ENCODE measurements at places on chromosomes 7 and 10. TPM values are rescaled to one million over a fixed set of nuclear protein-coding genes. Genes with fewer than 3 reads are reported as not detected.
A peak's percentile ranks its signal among the peaks of the same experiment; 100 is the strongest.

The TSPAN12 gene
- not detected for total RNA-seq

The GPR26 gene
- total RNA-seq = not detected

The LIPM gene
- not detected for total RNA-seq

The DLX5 gene
- total RNA-seq = not detected

The GOLGA7B gene
- 10.4 TPM for total RNA-seq

The TRPV5 gene
- total RNA-seq = not detected

The PCDH15 gene
- total RNA-seq = not detected

The UBTD1 gene
- 1.1 TPM for total RNA-seq

The MMP21 gene
- not detected for total RNA-seq

The PTTG1IP2 gene
- total RNA-seq = not detected

The HKDC1 gene
- total RNA-seq = 1.4 TPM

The CALCR gene
- total RNA-seq = not detected

The SUN3 gene
- 0.97 TPM for total RNA-seq

The SPDYE11 gene
- total RNA-seq = not detected

DNA sequence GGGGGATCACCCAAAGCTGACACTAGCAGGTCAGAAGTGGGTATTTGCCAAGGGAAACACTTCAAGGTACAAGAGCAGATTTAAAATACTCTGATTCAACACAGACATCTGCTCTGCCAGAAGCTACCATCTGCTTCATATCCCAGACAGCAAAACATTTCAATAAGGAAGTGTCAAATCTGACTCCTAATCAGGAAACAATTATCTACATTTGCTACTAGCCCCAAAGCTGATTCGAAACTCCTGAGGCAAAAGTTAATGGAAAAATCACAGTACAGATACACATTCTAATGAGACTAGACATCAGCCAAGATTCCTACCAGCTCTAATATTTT, 48.9 kb downstream of the PARD3 start:
- no peak for DNase-seq

DNA sequence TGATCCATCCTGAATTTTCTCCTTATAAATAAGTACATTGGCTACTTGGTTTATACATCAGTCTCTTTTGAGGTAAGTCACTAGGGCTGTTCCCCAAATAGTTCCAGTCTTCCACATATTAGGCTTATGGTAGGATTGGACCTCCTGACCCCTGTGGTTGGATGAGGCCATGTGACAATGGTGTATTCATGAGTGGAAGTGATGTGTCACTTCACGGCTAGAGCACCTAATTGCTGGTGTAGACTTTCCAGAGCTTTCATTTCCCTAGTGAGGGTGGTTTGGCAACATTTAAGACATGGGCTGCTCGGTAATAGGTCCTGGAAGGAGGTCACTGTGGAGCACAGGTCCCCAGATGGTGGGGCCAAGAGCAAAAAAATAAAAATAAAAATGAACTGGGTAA, 141.2 kb upstream of the ABCB5 start:
- DNase-seq = no peak

- no peak for DNase-seq
These were observed 60.7 kb downstream of the ZMIZ1 start for GRCh38 chr10:79129361-79129997.

- DNase-seq = no peak
These were observed 1142.3 kb upstream of the CELF2 start for GRCh38 chr10:9875353-9875752.

DNA sequence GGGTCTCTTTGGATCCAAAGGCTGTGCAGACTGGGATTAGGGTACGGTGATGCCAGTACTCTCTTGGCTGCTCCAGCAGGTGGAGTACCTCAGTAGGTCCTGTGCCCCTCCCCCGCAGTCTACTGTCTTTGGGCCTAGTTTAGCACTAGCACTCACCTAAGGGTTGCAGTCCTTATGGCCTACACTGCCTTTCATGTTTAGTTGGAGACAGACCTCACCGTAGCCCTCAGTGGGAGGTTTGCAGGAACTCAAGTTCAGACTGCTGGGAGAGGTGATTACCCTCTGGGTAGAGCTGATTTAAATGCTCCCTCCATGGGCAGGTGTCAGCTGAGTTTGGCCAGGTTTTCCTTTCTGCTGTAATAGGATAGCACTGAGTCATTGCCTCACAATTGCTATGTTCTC, 210.8 kb upstream of the TMEM196 start:
- DNase-seq = no peak

GRCh38 chr10:78550090-78550489, 516.4 kb downstream of the RPS24 start:
- DNase-seq = no peak

DNA sequence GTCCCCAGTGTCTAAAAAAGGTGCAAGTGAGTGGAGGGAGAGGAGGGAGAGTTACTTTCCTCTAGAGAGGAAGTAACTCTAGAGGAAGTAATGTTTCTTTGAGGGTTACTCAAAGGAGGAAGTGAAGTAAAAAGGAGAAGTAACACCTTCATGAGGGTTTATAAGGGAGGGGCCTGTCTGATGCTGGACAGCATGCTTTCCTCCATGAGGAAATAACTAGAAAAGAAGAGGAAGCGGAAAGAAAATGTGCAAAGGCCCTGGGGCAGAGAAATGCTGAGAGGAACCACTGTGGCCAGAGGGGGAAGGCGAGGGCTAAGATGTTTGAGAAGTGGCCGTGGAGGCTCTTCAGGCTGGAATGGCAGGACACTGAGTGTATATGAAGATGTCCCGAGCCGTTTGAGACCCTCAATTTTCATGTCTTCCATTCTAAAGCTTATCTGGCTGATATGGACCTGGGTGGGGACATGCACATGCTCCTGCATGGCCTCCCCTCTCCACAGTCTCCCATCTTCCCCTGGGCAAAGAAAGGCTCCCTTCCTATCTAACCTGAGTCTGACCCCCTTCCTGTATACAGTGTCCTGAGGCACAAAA, 3.4 kb upstream of the SLC18A2 start:
- no peak for DNase-seq

GRCh38 chr7:159091480-159092475, 52.9 kb downstream of the VIPR2 start:
- no peak for DNase-seq

DNA sequence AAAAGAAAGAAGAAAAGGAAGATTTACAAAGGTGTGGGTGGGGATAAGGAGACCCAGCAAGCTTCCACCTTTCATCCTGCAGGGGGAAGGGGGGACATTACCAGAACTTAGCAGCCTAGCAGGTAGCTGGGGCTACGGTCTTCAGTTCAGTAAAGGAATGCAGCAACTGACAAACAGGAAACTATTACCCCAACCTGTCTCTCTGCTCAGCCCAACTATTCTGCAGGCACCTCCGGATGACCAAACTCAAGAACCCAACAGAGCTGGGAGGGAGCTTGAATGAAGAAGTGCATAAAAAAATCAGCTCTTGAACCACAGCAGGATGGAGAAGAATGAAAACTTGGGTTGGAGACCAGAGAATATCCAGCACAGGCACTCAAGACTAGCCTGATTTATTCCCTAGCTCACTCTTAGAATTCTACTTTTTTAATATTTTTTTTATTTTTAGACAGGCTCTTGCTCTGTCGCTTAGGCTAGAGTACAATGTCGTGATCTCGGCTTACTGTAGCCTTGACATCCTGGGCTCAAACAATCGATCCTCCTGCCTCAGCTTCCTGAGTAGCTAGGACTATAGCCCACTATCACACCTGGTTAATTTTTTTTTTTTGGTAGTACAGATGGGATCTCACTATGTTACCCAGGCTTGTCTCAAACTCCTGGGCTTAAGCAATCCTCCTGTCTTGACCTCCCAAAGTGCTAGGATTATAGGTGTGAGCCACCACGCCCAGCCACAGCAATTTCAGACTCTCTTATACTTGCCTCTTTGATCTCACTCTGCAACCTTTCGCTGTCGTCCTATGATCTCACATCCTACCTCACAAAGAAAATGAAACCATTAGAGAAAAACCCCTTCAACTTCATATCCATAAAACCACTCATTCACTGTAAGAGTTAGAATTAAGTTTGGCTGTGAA, 18.5 kb upstream of the C10orf67 start:
- peak; percentile 68 for DNase-seq

- no peak for DNase-seq
These were observed 781.7 kb upstream of the GHITM start for GRCh38 chr10:83357627-83358026.

DNA sequence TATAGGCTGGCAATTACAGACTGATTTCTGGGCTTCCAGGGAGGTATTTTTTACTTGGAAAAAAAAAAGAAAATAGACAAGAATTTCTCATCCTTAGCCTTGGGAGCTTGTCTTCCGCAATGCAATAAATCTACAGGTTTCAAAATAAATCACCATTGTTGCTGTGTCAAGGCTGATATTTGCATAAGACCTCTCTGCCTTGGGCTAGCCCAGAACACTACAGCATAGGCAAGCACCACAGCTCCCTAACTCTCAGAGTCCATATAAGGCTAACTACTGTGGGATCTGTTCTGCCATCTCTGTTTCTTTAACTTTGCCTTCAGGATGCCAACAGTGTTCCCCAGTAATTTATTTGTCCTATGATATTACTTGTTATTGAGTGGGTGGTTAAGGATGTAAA, 64.4 kb downstream of the ZWINT start:
- no peak for DNase-seq

- DNase-seq = no peak
These were observed 36.6 kb downstream of the ABI1 start for GRCh38 chr10:26824015-26824690.

- DNase-seq = no peak
These were observed 14.5 kb downstream of the LOXL4 start for GRCh38 chr10:98253499-98253898.

- no peak for DNase-seq
These were observed 74.1 kb downstream of the LRRTM3 start for GRCh38 chr10:66999762-67000545.

DNA sequence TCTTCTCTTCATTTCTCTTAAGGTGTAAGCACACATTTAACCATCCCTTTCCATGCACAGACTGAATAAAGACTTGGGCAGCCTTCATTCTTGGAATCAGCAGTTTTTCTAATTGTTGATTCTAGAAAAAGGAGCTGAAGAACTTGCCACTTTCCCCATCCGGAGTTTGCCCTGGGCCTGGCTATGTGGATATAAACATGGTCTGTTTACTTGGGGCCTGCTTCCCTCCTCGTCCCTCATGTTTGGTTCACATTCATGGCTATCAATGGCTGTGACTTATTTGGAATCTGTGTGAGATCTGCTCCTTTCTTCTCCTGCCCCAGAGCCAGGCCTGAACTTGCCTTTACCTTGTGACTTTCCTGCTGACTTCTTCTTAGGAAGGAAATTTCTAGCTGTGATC, 199.3 kb downstream of the LRMDA start:
- DNase-seq = no peak

DNA sequence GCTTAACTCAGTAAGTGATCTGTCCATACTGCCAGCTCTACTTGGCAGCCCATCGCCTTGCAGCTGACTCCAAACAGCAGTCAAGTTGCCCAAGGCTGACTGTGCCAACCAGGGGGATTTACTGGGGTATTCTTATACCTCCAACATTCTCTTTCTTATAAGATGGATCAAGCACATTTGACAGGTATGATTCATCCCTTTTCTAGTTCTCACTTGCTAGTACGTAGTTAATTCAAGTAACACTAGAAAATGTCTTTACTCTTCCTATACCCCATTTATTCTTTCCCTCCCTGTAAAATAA, 77.0 kb downstream of the SLC25A13 start:
- no peak for DNase-seq

- DNase-seq = no peak
These were observed 452.7 kb downstream of the DPP6 start for GRCh38 chr7:154504918-154505317.

GRCh38 chr10:15550950-15551349, 168.8 kb downstream of the ITGA8 start:
- DNase-seq = no peak

GRCh38 chr7:17939211-17939605, 1.1 kb downstream of the SNX13 start:
- no peak for DNase-seq

DNA sequence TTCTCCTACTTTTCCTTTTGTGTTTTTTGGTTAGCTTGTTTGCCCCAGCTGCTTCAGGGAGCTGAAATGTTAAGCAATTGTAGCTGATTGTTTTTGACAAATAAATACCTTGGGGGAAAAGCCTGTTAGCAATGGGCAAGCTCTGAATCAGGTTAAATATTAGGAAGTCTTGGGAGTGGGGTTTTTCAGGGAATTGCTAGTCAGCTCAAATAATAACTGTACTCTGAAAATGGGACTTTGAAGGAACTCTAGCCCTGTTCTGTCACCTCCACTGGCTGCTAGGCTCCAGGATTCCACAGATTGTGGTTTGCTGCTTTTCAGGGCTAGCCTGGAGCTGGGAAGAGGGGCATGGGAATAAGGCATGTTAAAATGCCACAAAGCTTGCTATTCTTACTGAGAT, 39.5 kb downstream of the ADK start:
- no peak for DNase-seq

GRCh38 chr7:74002474-74003017, 25.4 kb upstream of the ELN start:
- peak; percentile 61 for DNase-seq

DNA sequence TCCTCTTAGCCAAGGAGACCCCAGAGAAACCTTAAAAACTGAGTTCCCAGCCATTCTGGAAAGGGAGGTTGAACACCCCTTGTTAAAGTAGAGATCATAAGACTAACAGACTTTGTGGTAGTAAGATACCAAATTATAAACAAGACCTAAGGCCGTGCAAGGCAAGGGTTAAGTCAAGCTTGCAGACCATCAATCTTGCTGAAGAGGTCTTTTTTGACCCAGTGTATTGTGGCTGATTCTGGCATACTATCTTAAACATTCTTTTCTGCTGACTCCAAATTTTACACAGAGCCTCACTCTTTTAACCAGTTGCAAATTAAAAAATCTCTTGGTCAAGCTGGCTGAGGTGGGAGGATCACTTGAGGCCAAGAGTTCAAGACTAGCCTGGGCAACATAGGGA, 1.2 kb upstream of the TBRG4 start:
- no peak for DNase-seq

DNA sequence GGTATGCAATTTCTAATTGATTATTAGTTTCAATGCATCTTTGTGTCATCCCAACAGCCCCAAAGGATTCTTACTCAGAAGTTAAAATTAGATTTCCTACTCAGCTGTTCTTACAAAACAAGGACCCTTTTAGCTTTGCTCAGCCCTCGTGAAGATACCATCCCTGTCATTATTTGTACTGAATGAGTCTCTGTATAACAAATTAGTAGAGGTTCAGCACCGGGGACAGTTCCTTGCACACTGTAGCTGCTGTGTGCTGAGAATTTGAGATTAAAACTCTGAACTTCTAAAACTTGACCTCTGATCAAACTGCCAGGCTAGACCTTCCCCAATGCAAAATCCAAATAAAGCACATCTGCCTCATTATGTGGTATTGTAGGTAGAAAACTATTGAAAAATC, 299.1 kb downstream of the LHFPL3 start:
- peak; percentile 48 for DNase-seq

- no peak for DNase-seq
These were observed 729.2 kb downstream of the LRMDA start for GRCh38 chr10:76160446-76161300.

- no peak for DNase-seq
These were observed 15.3 kb upstream of the ADD3 start for GRCh38 chr10:109992485-109992884.
